ENCODE measurements at places on chromosomes 7 and 10.
A peak's percentile ranks its signal among the peaks of the same experiment; 100 is the strongest.

DNA sequence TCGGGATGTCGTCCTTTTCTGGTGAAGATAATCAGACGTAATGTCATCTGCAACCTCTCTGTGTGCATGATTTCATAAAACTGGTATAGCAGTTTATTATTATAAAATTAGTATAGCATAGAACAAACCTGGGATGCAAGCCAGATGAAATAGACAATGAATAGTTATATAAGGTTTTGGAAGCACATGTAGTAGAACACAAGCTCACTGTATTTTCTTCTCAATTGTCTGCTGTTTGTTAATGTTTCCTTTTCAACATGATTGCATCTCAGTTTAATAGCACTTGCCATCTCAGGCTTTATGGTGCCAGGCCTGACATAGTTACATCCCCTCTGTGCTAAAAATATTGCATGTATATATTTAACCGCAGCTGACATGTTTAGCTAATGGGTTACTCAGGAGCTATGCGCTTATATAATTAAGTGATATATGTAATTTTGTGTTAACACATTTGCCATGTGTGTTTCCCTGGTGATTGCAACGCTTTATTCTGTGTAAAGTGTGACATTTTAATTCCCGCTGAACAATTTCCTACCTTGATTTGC, 132.7 kb downstream of the ARID5B start:
- no peak for DNase-seq

- no peak for DNase-seq
Observed at GRCh38 chr10:29835055-29835454, 200.3 kb upstream of the SVIL start.

DNA sequence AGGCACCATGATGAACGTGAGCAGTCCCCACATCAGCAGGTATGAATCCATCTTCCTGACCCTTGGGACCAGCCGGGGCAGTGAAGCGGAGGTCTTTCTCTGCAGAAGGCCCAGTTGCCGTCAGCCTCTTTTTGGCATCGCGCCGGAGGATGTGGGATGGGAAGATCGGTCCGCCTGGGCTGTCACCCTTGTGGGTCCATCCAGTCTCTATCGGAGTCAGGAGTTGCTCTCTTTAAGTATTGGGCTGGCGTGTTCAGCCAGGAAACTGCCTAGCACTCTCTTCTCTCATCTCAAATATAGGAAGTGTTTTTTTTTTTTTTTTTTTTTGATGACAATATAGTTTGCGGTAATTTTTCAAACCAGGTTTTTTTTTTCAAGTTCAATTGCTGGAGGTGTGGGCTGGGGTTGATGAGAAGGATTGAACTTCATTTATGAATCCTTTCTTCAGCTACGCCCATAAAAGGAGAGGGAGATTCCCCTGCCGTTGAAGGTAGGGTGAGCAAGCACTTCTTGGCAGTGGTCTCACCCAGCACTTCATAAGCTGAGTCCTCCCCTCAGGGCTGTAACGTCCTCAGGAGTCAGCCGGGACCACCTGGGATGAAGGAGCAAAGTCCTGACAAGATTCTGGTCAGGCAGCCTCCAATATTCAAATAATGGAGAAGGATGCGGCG, at the start of gene IL2RA:
Gene IL2RA, minus strand, starts transcription at position 267 of the 671 bp plus-strand sequence. Its CDS starts 216 bp downstream, at position 51.
- no peak for DNase-seq

- DNase-seq = no peak
Observed at GRCh38 chr7:151056666-151057505, 811 bp downstream of the CDK5 start.

DNA sequence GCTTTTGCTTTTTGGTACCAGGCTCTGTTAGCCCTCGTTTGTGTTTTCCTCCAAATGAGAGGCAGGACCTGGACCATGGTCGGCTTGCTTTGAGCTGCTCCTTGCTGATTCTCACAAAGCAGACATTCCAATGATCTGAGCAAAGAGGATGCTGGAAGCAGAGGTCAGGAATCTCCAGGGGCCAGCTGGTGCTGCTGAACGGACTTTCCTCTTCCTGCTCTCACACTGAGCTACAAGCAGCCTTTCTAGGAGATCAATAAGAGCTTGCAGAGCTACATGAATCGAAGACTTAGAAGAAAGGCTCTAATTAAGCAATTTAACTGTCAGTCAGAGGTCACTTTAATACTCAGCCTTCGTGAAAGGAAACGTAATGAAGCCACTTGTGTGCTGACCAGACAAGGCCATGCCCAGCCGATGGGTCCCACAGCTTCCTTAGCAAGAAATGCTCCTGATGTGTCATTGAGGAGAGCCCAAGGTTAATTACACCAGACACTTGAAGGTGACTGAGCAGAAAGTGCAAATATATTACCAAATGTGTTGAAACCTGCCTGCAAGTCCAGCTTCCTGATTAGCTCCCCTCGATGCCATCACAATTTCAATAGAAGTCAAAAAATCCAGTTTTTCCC, 151.3 kb upstream of the RSU1 start:
- DNase-seq = no peak

- DNase-seq = no peak
Observed at GRCh38 chr7:130492523-130493274, 814 bp downstream of the MEST start.

DNA sequence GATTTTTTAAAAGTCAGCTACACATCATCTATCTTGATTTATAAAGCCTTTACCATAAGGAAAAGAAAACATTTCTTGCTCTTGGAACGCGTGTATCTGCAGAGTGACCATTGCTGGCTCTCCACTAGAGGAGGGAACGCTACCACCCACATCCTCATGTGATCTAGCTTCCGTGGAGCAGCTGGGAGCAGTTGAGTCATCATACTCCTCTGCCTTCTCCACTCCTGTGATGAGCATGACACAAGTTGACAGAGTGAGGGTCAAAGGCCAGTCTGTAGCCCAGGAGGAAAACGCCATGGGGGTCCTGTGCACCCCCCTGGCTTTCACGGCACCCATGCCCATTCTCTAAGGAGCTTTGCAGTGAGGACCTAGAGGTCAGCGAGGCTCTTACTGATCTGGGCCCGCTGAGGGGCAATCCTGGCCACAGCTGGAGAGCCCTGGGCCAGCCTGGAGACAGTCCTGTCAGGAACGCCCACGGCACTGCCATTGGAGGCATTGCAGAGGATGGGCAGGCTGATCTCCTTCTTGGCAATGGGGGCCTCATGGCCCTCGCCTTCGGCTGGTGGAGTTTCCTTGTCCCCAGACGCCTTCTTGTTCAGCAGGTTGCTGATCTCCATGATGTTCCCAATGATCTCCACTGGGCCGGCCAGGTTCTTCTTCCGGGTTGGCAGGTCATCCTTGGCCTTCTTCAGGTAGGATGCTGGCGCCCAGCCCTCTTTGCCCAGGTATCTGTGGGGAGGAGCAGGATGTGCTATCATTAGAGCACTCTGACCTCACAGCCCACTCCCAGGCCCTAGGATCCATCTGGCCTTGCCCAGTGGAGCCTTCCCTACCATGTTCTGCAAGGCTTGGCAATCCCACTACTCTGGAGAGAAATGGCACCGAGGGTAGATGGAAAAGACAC, 119.2 kb downstream of the NEURL1 start:
- DNase-seq = peak; percentile 27

DNA sequence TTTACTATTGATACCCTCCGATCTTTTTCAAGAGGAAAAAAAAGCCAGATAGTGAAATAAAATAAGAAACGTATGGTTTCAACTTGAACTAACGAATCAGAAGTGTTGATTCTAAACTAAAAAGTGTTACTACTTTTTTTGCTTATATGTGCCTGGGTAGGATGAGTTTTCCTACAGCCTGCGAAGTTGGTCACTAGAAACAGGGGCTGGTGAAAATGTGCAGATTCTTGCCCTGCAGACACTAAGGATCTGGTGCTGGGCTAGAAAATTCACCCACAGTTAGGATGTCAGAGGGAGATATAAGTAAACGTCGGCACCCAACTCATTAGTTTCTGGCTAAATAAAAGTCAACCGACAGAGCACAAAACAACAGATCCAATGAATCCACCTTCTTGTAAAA, 298.7 kb upstream of the NFE2L3 start:
- no peak for DNase-seq

DNA sequence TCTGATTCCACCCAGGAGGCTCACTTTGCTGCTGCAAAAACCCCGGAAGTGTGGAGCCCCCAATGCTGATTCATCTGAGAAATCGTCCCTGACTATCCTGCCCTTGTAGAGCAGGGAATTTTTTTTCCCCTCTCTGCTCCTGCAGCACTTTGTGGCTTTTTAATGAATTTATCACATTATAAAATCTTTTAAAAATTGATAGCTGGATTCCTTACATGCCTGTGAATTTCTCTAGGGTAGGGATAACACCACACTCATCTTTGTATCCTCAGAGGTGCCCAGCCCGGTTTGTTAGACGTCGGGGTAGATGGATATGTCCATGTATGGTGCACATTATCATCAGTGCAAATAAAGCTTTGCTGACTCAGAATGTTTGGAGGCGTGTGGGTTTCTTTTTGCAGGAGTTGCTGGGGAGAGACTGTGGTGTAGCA, 185.7 kb downstream of the STK31 start:
- no peak for DNase-seq

DNA sequence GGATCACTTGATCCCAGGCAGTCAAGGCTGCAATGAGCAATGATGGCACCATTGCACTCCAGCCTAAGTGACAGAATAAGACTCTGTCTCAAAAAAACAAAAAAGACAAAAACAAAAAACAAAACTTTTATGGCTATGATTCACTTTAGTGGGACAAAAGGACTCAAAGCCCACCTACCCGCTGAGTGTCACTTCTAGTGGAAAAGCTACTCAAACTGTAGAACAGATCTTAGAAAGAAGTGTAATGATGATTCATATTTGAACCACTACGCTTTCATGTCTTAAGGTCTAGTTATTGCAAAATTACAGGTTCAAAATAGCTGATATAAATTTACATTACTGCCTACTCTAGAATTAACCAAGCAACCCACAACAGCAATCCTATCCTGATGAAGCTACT, 47.1 kb upstream of the OTUD1 start:
- DNase-seq = no peak

GRCh38 chr10:46547541-46548497, 8.6 kb downstream of the GPRIN2 start:
- no peak for DNase-seq

DNA sequence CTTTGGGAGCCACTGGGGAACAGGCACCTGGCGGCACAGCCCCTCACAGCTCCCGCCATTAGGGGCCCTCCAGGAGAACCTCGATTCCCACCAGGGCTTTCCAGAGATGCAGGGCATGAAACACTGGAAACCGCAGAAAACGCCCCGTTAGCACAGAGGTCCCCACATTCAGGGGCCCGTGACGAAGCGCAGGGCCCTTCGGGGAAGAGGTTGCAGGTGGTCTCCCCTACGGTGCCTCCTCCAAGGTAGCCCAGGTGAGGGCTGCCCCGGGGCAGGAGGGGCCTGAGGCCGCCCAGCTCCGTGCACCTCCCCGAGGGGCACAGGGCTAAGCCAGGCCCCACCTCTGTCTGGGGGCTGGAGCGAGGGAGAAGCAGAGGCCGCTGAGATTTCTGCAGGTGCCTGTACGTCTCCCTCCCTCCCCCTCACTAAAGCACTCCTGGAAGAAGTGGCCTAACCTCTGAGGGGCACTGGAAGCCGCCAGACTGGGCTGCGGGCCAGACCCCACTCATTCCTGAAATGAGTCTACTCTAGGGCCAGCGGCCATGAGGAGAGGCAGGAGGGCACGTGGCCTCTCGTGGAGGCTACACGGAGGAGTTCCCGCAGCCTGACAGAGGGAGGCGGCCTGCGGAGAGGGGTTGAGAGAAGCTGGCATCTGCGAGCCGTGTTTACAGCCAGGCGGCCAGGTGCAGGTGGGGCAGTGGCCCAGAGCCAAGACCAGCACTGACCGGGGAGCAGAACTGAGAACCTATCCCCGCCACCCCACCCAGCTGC, 6.9 kb downstream of the PDGFA start:
- DNase-seq = no peak

- no peak for DNase-seq
Observed at GRCh38 chr10:114577133-114577532, 80.9 kb downstream of the ABLIM1 start.

GRCh38 chr10:125039354-125039769, 97.4 kb downstream of the ZRANB1 start:
- DNase-seq = no peak

DNA sequence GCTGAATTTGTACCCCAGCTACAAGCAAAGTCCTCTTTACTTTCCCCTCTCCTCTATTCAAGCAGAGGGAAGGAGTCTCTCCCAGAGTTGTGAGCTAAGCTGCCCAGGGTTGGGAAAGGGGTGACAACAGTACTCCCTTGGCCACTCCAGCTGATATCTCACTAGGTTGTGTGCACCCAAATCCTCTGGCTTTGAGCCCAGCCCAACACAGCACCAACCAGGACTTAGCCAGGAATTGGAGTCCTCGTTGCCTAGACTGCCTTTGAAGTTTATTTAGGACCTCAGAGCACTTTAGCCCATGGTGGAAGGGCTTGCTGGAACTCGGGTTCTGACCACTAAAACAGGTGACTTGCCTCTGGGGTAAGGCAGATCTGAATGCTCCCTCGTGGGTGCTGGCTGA, 35.7 kb upstream of the DYNC1I1 start:
- no peak for DNase-seq

All from midbrain (tissue), 1 donor.